ENCODE measurements at places on chromosomes 7 and 10.

DNA sequence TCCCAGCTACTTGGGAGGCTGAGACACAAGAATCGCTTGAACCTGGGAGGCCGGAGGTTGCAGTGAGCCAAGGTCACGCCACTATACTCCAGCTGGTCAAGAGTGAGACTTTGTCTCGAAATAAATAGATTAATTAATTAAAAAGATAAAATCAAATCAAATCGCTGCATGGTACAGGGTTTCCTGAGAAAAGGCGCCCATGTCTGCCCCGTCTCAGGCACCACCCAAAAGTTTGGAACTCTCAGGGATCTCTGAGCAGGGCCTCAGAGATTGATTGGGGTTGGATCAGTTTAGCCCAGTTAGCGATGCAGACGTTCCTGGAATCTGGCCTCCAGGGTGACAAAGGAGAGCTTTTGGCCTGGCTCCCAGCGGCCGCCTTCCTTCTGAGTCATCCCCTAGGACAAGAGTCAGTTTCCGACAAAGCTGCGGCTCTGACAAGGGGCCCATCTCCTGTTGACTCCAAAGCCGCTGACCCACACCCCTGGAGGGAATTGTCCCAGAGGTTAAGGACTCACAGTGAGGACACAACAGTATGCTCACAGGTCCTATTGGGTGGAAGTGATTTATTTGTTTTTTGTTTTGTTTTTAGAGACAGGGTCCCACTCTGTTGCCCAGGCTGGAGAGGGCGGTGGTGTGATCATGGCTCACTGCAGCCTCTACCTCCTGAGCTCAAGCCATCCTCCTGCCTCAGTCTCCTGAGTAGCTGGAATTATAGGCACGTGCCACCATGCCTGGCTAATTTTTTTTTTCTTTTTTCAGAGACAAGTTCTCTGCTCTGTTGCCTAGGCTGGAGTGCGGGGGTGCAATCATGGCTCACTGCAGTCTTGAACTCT lies 6.8 kb downstream of the ORAI2 start:
- DNase-seq: no peak

DNA sequence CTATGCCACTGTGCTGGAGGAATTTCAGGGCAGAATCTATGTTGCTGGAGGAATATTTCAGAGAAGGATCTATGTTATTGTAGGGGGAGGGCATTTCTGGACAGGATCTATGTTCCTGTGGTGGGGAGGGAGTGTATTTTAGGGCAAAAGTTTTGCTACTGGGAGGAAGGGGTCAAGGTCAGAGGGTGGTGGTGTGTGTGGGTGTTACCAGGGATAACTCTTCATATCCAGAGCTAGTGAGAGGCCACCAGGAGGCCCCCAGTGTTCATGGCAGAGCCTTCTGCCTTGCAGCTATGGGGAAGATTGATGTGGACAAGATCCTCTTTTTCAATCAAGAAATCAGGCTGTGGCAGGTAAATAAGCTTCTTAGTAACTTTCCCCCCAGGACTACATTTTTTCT lies 2.0 kb upstream of the STRA8 start:
- no peak for DNase-seq

DNA sequence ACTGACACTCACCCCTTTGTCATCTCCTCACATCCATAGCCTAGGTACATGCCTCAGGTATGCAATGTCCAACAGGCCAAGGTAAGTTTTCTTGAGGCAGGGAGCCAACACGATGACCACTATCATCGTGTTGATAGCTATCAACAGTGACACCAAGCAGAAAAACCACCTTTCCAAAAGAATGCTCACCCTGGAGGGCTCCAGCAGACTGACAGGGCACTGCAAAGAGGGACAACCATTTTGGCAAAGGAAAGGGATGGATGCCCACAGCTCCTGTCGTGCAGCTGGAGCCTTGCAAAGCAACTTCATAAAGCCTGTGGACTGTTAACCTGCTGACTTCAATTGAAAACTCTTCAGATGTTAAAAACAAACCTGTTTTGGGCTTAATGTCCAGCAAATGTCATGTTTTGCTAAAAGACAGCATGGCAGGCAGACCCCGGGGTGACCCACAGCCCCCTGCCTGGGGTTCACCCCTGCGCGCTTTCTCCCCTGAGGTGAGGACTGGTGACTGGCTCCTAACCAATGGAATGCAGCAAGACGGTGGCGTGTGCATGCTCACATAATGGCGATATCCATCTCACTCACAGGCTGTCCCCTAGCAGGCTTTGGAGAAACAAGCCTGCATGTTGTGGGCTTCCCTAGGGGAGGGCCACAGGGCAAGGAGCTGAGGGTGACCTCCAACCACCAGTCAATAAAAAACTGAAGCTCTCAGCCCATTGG lies 293.8 kb downstream of the TCERG1L start:
- DNase-seq: no peak

DNA sequence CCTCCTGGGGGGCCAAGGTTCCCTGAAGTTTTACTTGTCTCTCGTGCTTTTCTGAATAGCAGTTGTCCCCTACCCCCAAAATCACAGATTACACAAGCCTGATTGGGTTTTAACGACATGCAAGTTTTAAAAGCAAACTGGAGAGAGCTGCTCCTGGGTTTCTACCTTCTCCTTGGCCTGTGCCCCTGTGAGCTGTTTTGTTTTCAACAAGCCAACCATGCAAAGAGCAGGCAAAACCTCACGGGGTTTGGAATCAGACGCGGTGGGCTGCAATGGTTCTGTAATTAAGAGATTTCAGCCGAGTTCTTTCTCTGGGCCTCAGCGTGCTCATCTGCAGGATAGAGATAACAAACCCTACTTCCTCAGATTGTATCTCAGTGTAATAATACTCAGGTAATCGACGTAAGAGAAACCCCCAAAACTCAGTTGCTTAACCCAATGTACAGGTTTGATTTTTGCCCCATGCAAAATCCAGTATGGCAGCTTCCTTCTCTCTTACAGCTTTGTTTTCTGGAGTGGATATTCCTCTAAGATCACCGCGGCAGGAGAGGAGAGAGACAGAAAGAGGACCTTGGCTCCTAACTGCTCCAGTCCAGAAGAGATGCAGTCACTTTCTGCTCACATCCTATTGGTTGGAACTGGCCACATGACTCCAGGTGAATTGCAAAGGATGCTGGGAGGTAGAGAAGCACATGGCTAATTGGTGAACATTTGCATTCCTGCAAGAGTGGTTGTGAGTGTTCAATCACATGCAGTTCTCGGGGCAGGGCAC lies 42.0 kb downstream of the MYL10 start:
- DNase-seq: no peak

DNA sequence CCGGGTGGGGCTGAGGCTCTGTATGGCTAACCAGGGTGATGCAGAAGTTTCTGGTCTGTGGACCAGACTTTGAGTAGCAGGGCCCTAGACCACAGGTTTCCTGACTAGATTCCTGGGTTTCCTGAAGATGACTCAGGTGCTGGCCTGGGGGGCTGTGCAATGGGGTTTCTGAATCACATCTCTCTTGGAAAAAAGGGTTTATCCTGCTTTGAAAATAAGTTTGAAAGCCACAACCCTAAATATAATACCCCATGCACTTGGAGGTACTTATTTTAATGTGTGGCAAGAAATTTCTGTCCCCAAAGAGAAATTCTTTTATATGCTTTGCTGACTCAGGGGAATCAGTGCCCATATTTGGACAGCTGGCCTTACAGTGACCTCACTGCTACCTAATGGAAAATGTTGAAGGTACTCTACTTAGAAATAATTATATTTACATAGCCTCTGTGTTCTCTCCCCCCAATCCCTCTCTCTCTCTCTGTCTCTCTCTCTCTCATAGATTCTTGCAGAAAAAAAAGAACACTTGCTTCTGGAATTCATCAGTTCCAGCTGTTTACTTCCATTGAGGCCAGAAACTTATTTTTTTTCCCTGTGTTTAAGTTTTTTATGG lies 184.4 kb upstream of the LYZL2 start:
- DNase-seq: no peak

- no peak for DNase-seq
These were observed 15.0 kb upstream of the MCM10 start for GRCh38 chr10:13146379-13146778.

Data from stimulated activated CD8-positive, alpha-beta memory T cell treated with anti-CD3 and anti-CD28 coated beads, Interleukin-4, amount 100 ng/mL, for 1 hour (primary cell).